ENCODE measurements at places on chromosomes 2 and 18.

DNA sequence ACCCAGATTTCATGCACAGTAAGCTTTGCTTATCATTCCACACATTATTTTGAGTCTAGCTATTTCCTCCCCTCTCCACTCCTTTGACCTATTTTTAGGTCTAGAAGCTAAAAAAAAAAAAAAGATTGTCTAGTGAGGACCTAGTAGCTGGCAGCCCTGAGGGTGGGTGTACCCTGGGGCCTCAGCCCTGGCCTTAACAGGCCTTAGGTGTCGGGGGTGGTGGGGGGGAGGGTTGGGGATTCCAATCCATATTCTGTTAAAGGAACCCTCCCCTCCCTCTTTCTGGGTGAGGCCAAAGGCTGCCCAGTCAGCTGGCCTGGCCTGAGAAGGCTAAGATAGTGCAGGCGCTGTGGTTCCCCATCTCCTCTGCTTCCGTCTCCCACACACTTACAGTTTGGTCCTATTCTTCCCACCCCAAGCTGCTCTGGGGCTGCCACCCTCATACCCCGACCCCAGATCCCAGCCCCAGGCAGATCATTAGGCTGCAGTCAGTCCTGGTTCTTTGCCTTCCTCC, 65.5 kb upstream of the HK2 start:
- H3K36me3 ChIP-seq: no peaks in the 10 kb centered on the region
- peak overlapping the region; percentile 4 for H3K4me3 ChIP-seq
- H3K27ac ChIP-seq: peak overlapping the region; percentile 76
- no peaks in the 10 kb centered on the region for H3K27me3 ChIP-seq

GRCh38 chr2:107461301-107461700, 365.4 kb upstream of the RGPD4 start:
- no peak overlapping the region for H3K4me3 ChIP-seq
- no peaks in the 10 kb centered on the region for H3K27me3 ChIP-seq
- H3K36me3 ChIP-seq: no peaks in the 10 kb centered on the region
- DNase-seq: no peak

- H3K36me3 ChIP-seq: no peaks in the 10 kb centered on the region
- H3K4me3 ChIP-seq: peak overlapping the region; percentile 5
- H3K27ac ChIP-seq: no peak overlapping the region
- H3K27me3 ChIP-seq: no peaks in the 10 kb centered on the region
These were observed 392.7 kb upstream of the SLC8A1 start for GRCh38 chr2:40844353-40845277.

DNA sequence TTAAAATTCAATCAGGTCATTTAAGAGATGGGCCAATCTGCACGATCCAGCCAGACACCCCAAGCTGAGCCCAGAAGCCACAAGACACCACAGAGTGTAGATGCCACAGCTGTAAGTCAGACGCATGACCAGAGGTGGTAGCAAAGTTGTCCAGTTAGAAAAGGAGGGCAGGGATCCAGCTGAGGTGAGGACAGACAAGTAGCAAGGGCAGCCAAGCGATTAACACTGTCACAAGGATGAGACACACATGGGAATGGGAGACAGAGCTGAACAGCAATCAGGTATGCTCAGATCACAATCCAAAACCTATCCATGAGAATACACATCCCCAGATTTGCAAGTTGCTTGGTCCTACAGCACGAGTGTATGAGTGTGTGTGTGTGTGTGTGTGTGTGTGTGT, 143.4 kb upstream of the STK17B start:
- peak; percentile 25 for DNase-seq
- H3K36me3 ChIP-seq: peaks cover 11% of the 10 kb centered on the region
- H3K27ac ChIP-seq: peak overlapping the region; percentile 41
- H3K27me3 ChIP-seq: no peaks in the 10 kb centered on the region

DNA sequence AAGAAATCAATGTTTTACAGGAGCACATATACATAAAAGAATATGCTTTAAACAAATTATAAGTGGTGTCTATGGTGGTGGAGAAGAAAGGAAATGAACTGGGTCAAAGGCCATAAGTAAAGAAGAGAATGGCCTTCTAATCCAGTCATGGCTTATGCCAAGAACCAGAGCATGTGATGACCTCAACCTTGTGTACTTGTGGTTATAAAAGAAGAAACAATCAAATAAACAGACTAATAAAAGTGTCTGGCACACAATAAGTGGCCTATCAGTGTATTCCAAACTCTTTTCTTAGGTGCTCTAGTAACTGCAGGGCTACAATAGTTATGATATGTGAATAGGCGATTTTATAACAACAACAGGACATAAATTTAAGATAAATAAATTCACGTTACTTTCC, 2.6 kb downstream of the SERPINB11 start:
- H3K36me3 ChIP-seq: no peaks in the 10 kb centered on the region
- peak overlapping the region; percentile 62 for H3K4me3 ChIP-seq
- H3K27ac ChIP-seq: peak overlapping the region; percentile 36
- H3K27me3 ChIP-seq: no peaks in the 10 kb centered on the region

DNA sequence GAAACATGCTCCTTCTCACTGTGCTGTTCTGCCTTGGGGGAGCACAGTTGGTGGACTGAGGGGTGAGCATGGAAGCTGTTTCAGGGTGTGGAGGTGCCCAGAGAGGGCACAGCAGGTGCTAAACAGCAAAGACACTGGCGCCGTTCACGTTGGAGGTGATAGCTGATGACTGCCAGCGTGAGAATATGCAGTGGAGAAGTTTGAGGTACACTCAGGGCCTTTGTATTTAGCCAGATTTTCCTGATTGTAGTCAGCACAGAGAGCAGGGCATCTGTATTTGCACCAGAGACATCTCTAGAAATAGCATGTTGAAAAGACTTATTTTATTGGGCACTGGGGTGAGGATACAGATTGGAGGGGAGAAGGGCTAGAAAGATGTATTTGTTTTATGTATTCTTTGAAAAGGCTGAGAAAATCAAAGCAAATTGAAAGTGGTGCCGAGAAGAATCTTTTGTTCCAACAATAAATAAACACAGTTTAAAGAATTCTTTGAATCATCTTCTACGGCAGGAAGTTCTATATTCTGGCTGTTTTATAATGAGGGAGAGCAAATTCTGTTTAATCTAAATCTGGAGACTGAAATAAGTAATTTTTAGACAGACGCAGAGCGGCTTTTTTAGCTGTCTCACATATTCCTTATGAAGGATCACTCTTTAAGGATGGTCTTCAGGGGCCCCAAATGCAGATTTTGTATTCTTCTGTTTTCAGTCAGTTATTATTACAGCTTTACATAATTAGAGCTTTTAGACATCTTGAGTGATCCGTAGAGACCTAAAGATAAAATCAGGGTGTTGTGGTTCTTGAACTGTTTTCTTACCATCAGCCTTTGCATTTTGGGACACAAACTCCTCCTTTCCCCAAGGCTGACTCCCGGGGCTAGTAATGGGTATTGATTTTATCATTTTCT, 7.1 kb downstream of the ZNF532 start:
- H3K27ac ChIP-seq: peak overlapping the region; percentile 89
- no peak for DNase-seq
- H3K4me3 ChIP-seq: peak overlapping the region; percentile 84
- H3K27me3 ChIP-seq: no peaks in the 10 kb centered on the region
- H3K36me3 ChIP-seq: peaks cover 62% of the 10 kb centered on the region

- peaks cover 6% of the 10 kb centered on the region for H3K36me3 ChIP-seq
- peak overlapping the region; percentile 84 for H3K4me3 ChIP-seq
- H3K27me3 ChIP-seq: peaks cover 2% of the 10 kb centered on the region
- H3K4me1 ChIP-seq: peaks cover 6% of the 10 kb centered on the region
These were observed 7.9 kb downstream of the TMEM198 start for GRCh38 chr2:219551441-219552381.

Measured in HFFc6 (cell line).